ENCODE measurements at places on chromosomes 7 and 10.
A peak's percentile ranks its signal among the peaks of the same experiment; 100 is the strongest.

- DNase-seq = no peak
These were observed 47.7 kb downstream of the CCDC71L start for GRCh38 chr7:106613279-106613678.

GRCh38 chr10:5424751-5425150, 12.4 kb downstream of the NET1 start:
- no peak for DNase-seq

- no peak for DNase-seq
These were observed 2.7 kb downstream of the SNX13 start for GRCh38 chr7:17937506-17938120.

- DNase-seq = no peak
These were observed 263.1 kb upstream of the PITRM1 start for GRCh38 chr10:3435671-3436070.

DNA sequence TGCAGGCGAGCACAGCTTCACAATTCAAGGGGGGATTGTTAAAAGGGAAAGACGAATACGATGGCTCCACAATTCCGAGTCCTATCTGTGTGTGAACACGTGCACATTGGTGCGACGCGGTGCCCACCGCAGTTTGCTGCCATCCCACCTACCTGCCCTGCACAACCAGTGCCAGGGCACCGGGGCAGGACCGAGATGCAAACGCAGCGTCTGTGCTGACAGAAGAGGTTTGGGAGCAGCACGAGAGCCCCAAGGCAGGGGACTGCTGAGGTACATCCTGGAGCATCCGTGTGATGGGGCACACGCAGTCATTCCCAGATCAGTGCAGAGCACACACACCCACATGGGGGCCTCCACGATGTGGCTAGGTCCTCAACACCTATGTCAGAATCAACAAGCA, 221.3 kb downstream of the DNAJB6 start:
- DNase-seq = no peak

- DNase-seq = no peak
These were observed 331.4 kb upstream of the TMEM229A start for GRCh38 chr7:124364283-124364682.

GRCh38 chr10:17216217-17216900, 11.7 kb upstream of the VIM start:
- DNase-seq = no peak

DNA sequence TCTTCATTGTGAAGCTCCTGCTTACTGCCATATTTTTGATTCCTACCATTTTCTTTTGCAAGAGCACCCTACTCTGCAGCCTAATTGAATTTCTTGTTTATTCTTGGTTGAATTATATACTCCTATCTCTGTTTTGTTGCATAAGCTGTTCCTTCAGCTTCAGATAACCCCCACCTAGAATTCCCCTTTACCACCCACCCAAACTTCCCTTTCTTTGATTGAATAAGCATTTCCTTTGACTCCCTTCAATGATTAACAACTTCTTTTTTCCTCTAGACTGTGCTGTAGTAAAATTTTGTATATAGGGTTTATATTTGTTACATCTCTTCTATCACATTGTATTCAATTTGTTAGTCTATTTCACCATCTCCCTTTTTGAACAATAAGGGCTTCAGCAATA, 168.1 kb downstream of the GPR37 start:
- no peak for DNase-seq

DNA sequence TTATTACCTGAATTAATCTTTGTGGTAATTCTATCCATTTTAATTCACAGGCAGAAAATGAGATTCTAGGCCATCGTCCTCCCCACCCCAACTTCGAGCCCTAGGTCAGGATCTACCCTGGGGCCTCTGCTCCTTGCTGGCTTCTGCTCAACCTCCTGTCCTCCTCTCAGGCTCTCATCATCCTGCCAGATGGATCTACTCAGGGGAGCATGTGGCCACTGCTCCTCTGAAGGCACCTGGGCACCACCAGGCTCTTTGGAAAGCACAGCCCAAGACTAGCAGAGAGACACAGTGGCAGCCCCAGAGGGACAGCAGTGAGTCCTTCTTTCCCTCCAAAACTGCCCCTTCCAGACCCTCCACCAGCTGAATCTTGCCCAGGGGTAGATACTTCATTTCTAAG, 248.2 kb downstream of the TCERG1L start:
- no peak for DNase-seq

- DNase-seq = no peak
These were observed 102.4 kb downstream of the SEMA3A start for GRCh38 chr7:84092207-84092606.

DNA sequence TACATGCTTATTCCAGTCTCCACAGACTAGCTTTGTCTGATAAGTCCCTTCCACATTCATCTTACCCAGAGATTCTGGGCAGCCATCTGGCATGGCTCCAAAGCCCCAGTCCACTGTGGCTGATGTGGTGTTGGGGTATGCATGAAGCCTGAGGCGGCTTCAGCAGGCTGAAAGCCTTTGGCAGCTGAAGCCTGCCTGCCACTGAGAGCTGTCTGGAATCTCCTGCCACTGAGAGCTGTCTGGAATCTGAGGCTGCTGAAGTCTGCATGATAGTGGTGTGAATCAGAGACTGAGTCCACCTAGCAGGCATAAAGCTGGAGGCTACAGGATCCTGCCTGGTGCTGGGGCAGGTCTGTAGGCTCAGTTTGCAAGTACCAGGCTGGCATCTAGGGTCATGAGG, 87.1 kb downstream of the DYNC1I1 start:
- no peak for DNase-seq

- DNase-seq = no peak
These were observed 8.0 kb upstream of the CHST15 start for GRCh38 chr10:124101351-124101750.

- DNase-seq = no peak
These were observed 84.5 kb downstream of the RTKN2 start for GRCh38 chr10:62183857-62184795.

DNA sequence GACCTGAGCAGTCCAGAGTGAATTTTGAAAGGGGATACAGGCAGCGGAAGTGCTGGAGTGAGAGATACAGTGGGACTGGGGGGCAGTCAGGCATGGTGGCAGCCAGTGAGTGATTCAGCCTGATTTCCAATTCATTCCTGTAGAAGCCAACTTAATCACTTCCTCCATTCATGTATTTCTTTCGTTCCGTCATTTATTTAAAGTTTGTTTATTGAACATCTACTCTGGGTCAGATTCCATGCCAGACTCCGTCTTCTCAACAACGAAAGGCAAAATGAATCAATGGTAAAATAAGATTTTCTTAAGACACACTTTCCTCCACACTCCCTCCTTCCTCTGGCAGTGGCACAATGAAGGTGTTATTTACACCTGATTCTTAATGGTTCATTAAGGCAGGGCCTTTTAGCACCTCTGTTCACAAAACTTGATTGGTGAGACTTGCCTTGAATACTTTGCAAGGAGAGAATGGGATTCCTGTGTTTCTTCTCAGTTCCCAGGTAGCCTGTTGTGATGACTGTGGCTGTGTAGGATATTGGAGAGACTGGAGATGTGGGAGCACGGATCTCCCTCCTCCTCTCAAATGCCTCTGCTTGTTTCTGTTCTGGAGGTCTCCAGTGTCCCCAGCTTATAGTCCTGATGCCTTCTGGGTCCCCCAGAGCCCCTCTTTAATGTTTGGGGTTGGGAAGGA, 27.9 kb downstream of the ADCYAP1R1 start:
- DNase-seq = no peak

DNA sequence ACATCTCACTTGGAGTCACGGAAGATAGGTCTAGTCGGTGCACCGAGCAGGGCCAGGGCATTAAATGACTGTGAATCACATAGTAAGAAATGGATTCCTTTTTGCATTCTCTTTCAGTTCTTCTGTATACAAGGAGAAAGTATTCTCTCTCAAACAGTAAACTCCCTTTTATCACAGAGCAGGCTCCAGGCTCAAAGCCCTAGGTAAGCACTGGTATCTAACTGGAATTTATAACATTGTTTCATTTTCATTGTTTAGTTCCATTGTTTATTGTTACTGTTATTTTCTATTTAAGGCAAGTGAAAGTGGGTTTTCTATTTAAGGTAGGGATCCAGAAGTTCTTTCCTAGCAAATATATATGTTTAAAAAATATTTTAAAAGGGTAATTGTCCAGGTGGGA, 44.1 kb upstream of the CDK1 start:
- DNase-seq = no peak

- no peak for DNase-seq
These were observed 6.0 kb downstream of the GSTK1 start for GRCh38 chr7:143269251-143269650.

DNA sequence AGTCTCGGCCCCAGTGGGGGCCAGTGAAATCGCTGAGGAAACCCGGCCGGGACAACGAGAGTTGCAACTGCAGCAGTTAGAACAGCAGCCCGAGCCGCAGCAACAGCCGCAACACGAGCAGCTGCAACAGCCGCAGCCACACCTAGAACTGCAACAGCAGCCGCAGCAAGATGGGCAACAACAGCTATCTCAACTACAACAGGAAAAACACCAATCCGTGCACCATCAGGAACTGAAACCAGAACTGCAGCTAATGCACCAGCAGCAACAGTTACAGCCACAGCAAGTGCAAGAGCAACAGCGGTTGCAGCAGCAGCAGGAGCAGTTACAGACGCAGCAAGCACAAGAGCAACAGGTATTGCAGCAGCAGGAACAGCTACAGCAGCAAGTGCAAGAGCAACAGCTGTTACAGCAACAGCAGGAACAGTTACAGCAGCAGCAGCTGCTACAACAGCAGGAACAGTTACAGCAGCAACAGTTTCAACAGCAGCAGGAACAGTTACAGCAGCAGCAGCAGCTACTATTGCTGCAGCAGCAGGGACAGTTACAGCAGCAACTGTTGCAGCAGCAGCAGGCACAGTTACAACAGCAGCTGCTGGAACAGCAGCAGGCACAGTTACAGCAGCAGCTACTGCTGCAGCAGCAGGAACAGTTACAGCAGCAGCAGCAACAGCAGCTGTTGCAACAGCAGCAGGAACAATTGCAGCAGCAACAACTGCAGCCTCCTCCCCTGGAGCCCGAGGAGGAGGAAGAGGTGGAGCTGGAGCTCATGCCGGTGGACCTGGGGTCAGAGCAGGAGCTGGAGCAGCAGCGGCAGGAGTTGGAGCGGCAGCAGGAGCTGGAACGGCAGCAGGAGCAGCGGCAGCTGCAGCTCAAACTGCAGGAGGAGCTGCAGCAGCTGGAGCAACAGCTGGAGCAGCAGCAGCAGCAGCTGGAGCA, 6.1 kb downstream of the ZNF853 start:
- no peak for DNase-seq

DNA sequence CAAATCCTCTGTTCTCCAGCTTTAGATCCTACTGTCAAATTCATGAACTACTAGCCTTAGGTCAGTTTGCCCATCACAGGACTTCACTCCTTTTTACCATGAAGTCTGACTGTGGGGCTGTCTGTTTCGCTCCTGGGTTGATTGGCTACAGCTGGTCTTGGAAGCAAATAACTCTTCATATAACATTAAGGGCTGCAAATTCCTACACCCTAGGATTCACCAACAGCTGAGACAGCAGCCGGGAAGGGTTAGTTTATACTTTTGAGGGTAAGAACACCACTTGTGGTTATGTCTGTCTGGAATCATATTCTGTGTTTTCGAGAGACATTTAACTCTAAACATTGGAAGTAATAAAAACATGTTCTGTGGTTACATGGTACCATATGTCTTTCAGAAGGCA, 55.9 kb upstream of the KIAA1217 start:
- no peak for DNase-seq

GRCh38 chr7:148303295-148304082, 287.1 kb upstream of the C7orf33 start:
- DNase-seq = no peak

GRCh38 chr7:94395141-94396036, 694 bp downstream of the COL1A2 start:
- DNase-seq = no peak

GRCh38 chr10:33900596-33900995, 566.1 kb upstream of the NRP1 start:
- no peak for DNase-seq

DNA sequence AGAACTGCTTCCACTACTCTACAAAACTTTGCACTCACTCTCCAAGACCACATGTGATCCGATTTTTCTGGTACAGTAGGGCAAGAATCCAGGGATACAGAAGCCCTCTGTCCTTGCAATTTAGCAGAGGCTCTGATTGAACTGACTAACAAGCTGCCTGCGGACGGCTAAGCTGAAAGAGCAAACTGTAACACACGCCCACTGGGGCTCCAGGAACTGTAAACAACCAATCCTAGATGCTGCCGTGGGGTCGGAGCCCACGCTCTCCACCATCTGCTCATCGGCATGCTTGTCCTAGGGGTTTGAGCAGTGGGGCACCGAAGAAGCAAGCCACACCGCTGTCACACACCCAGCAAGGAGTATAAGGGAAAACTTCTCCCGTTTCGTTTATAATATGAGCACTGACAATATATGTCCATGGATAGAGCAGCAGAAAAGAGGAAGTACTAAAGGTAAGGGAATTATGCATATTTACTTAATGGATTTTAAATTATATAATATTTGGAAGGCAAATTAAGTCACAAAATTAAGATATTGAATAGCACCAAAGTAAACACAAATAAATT, 634.4 kb upstream of the POT1 start:
- no peak for DNase-seq

GRCh38 chr10:85175635-85176034, 847.2 kb downstream of the CCSER2 start:
- DNase-seq = no peak

DNA sequence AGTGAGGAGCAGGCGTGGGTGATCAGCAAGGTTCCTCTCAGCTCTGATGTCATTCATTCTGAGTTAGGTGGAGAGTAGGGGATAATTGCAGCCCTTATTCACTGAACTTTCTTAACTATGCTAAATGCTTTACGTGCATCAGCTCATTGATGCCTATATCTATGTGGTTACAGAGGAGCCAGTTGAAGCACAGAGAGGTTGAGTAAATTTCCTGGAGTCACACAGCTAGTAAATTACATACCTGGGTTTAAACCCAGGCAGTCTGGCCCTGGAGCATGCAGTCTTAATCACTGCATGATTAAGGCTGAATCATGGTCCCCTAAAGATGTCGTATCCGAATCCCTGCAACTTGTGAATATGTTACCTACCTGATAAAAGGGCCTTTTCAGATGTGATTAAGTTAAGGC, 99.6 kb downstream of the GRK5 start:
- no peak for DNase-seq

GRCh38 chr7:101021703-101022102, 1.8 kb downstream of the MUC17 start:
- no peak for DNase-seq

DNA sequence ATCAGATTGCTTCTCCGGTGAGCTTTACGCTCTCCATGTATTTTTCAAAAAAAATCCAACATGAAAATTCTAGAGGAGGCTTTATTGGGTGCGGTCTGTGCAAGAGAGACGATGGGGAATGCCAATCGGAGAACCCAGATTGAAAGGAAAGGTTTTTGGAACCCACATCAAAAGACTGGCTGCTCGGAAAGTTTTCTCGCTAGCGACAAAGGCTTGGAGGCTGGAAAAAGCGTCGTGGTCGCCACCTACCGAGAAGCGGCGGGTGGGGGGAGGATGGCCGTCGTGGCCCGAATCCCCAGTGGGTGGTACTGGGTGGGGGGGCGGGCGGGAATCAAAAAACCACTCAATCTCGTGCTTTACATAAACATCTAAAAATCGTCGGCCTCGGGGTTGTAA, 1.1 kb upstream of the GTF2I start:
- peak; percentile 59 for DNase-seq

GRCh38 chr10:14476006-14476405, 145.3 kb upstream of the FRMD4A start:
- no peak for DNase-seq

Measured in activated CD4-positive, alpha-beta T cell treated with anti-CD3 and anti-CD28 coated beads for 24 hours (primary cell).